ENCODE measurements at places on chromosomes 16 and 17.

DNA sequence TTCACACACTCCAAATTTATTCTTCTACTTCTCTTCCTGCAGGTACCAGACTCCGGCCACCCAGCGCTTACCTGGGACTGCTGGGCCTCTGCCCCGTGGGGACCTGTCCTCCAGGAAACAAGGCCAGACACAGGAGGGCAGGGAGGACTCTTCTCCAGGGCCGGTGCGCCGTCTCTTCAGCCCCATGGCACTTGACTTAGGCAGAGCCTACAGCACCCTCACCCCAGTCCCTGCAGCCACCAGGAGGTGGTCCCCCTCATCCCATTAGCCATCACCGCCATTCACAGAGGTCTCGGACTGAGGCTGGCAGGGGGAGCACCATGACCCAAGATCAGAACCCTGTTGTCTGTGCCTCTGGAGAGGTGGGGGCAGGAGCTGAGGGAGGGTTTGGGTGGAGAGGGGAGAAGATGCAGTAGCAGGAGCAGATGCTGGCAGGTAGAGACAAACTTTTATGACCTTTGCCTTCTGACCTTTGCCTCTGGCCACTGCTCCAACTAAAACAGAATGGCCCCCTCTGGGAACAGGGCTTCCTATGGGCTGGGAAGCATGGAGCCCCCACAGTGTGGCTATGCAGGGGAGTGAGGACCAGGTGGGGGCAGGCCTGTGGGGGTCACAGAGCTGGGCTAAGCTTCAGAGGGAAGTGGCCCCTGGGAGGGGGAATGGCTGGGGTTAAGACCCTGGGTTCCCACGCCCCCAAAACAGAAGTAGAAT lies 1.7 kb upstream of the GCGR start:
- DNase-seq: no peak

DNA sequence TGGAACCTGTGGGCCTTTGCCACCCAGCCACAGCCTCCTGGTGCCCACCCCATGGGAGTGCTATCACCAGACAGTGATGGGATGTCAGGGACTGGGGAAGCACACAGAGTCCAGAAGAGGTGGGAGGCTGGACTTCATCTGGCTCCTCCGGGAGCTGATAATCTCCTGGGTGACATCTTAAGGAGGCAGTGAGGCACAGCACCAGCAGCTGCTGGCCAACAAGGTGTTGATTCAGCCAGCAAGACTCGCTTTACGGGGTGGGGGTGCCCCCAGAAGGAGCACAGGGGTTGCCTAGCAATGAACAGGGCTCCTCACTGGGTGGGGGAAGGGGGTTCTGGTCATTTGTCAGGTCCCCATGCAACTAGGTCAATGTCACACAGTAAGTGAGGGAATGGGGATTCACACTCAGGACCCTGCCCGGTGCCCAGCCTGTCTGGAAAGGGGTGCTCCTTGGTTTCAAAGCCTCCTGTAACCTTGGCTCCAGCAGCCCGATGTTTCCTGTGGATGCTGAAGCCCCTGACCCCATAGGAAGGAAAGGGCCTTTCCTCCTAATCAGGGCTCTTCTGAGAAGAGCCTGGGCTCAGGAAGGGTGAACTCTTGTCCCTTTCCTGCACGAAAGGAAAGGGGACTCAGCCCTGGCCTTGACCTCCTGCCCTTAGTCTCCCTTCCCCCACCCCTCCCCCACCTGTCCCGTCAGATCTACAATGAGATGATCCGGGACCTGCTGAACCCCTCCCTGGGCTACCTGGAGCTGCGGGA lies 17.7 kb downstream of the KIF19 start:
- DNase-seq: no peak

- no peak for DNase-seq
Observed at GRCh38 chr17:67156269-67157199, 88.5 kb downstream of the HELZ start.

- no peak for DNase-seq
Observed at GRCh38 chr17:82449883-82450356, 632 bp downstream of the CYBC1 start.

DNA sequence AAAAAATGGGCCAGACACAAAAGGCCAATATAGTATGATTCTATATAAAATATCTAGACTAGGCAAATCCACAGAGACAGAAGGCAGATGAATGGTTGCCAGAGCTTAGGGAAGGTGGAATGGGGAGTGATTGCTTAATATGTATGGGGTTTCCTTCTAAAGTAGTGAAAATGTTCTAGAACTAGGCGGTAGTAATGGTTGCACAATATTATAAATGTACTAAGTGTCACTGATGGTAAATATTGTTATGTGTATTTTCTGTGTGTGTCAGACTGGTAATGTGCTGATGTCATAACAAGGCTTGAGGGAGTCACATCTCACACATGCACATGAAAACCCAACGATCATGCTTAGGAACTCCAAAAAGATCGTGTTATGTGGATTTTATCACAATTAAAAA lies 106.9 kb upstream of the SIAH1 start:
- no peak for DNase-seq

DNA sequence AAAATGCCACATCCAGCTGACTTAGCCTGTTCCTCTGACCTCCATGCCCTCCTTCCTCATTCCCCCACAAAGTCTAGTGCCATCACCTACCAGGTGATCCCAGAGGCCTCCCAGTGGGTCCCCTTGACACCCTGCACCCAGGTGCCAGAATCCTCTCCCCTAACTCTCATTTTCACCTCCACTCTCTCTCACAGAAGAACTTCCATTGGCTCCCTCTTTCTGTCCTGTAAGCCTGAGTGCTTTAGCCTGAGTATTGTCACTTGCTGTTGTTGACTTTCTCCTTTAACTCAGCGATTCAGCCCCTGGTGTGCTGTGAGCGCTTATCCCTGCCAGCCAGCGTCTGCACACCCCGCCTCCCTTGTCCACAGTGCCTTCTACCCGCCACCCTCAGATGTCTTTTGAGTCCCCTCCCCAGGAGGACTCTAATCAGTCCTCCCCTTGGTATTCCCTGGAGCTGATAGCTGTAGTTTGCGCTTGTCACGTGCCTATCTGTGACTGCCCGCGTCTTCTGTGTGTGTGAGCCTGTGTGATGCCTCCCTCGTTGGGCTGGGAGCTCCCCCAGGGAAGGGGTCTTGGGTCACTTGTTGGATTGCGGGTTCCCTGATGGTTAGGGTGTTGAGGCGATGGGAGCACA lies 31.9 kb downstream of the ARHGAP23 start:
- DNase-seq: no peak

DNA sequence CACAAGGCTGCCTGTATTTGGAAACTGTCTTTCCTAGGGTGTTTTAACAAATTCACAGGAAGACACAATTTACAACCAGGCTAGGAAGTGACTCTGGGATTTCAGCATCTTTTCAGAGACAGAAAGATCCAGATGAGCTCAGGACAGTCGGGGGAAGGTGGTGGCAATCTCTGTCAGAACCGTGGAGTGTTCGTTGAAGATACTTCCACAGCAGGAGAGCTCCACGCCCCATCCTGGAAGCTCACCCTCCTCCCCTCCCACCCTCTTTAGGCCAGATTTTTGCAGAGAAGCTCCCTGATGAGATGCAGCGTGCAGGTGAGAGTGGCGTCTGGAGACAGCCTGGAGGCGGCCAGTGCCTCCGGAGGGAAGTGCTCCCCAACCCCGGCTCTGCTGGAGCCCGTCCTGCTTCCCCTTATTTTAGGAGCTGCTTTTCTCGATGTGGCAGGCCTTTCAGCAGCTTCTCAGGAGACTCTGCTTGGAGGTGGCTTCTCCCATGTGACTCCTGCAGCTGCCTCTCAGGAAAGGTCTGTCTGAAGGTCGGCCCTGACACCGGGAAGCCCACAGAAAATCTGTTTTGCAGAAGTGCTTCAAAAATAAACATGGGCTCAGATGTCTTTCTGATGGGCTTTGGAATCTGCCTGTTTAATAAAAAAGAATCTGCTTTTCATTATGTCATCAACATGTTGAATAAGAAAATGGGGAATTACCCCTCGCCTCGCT lies 186.4 kb upstream of the CHMP6 start:
- DNase-seq: peak; percentile 13

DNA sequence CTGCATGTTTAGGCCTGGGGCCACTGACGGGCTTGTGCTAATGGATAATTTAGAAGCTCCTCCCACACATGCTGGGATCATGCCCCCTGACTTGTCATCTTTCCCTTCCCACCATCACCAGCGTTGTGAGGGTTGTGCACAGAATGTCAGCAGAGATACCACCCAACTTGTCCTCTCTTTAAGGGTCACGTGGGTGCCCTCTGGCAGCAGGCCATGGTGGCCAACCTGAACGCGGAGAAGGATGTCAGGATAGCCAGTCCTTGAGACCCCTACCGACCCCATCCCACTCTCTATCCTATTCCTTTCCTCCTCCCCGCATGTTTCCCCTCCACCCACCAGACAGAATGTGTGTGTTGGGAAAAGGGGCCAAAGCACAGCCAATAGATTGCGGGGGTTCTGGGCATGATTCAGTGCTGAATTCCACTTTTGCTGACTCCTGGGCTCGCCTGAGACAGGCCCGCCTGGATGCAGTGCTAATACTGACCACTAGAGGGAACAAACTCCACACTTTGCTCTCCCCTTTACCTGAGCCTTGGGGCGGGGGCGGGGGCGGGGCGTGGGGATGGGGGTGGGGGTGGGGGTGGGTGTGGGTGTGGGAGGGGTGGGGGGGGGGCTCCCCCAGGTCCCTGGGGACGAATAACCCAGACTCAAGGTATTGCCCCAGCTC lies at the start of gene GH2:
Gene GH2, minus strand, starts transcription at position 10 of the 667 bp plus-strand sequence. CDS start 143 bp downstream, outside the sequence.
- DNase-seq: no peak

DNA sequence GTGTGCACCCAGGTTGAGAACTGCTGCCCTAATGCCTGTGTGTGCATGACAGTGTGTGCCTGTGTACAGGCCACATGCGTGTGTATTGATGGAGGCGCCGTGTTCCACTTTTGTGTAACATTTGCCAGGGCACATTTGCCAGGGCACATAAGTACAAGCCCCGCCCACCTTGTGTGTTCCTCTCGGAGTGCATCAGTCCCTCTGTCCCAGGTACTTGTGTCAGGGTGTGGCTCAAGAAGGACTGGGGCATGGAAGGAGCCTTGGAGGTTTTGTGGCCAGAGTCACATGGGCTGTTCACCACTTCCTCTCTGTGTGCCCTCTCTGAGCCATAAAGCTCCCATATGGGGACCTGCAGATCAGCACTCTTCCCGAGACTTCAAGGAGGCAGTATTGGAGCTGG lies 73.9 kb downstream of the MRM1 start:
- no peak for DNase-seq

GRCh38 chr16:80082906-80083305 lies 457.9 kb upstream of the DYNLRB2 start:
- no peak for DNase-seq

DNA sequence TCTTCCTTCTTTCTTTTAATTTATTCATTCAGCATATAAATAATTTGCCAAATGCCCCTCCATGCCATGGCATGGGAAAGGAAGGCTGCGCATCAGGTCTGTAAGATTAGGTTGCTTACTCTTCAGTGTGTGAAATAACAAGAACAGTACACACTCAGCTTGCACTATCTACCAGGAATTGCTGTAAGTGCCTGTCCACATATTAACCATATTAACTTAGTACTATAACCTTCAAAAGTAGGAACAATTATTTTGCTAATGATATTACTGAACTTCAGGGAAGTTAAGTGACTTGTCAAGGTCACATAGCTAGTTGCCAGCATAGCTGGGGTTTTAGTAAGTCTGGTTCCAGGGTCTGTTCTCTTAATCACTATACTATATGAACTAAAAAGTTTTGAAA lies 89.2 kb upstream of the PMFBP1 start:
- DNase-seq: no peak

DNA sequence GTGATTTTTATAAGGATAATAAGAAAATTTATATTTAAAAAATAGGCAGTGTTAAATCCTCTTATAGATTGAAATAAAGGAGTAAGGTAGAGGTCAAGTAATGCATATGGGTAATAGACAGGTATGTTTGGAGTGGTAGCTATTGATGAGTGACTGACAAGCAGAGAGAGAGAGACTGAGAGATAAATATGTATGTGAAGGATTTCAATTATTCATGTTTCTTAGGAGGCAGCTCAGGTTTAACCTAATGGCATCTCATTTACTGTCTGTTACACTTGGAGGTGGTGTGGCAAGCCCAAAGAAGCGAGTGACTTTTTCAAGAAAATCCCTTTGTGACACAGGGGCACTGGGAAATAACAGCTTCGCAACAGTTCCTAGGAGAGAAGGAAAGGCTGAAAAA lies 120.2 kb downstream of the KIF2B start:
- DNase-seq: no peak

DNA sequence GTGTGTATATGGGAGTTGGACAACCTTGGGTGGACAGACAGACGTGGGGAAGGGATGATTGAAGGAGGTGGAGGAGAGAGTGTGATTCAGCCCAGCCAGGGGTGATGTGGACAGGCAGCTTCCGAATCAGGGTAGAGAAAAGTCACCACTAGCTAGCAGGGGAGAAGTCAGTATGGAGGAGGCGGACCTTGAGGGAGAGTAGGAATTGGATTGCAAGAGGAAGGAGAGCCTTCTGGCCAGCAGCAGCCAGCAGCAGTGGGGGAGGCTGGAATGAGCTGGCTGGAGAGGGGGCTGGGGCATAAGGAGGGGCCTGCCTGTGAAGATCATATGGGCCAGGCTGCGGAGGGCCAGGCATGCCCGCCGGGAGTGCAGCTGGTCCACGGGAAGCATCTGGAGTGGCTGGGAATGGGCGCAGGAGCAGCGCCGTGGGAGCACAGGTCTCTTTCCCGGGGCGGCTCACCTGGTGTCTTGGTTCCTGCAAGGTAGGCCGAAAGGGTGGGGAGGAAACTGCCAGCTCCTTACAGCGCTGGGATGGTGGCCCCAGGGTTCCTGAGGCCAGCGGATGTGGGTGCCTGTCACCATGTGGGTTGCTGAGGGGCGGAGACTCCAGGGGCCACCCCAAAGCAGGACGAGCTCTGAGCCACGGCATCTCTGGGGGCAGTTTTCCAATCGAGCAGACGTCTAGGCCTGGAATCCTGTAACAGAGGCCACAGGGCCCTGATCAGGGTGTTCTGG lies 235.3 kb downstream of the SEC14L1 start:
- no peak for DNase-seq

GRCh38 chr16:29992344-29992967 lies 3.0 kb downstream of the HIRIP3 start:
- no peak for DNase-seq

- no peak for DNase-seq
Observed at GRCh38 chr16:53681354-53681753, 22.3 kb downstream of the RPGRIP1L start.

- DNase-seq: no peak
Observed at GRCh38 chr16:53737552-53737951, 33.6 kb downstream of the FTO start.

- DNase-seq: no peak
Observed at GRCh38 chr16:79484237-79484636, 116.3 kb downstream of the MAF start.

DNA sequence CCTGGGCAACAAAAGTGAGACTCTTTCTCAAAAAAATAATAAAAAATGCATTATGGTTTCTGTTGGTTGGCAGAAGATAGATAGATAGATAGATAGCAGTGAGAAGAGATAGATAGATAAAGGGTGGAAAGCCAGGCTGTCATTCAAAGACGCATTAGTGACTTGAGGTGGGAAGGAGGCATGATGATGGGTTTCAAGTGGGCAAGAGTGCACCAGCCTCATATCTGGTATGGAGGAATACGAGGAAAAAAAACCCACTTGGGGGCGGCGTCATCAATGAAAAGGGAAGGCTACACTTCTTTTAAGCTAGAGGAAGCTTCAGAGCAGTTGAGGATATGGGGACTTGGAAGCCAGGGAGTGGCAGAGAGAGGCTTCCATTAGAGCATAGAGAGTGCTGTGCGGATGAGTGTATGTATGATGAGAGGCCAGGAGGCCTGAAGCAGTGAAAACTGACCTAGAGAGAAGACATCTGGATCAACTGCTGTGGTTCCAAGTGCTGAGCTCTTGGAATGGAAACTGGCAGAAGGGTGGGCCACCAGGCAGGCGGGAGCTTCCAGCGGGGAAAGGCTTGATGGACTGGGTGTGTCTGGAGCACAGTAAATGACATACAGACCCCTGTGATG lies 31.8 kb downstream of the CEP95 start:
- DNase-seq: no peak

- DNase-seq: no peak
Observed at GRCh38 chr16:35102780-35103403, 1643.5 kb downstream of the TP53TG3F start.
